ENCODE measurements at places on chromosomes 5 and 9.

GRCh38 chr5:81878333-81878732 lies 93.5 kb upstream of the ATG10 start:
- no peak for DNase-seq

GRCh38 chr9:95138474-95138873 lies 179.0 kb downstream of the FANCC start:
- DNase-seq = no peak

- DNase-seq = no peak
Measured at GRCh38 chr5:178514851-178515418, 75.3 kb downstream of the COL23A1 start.

DNA sequence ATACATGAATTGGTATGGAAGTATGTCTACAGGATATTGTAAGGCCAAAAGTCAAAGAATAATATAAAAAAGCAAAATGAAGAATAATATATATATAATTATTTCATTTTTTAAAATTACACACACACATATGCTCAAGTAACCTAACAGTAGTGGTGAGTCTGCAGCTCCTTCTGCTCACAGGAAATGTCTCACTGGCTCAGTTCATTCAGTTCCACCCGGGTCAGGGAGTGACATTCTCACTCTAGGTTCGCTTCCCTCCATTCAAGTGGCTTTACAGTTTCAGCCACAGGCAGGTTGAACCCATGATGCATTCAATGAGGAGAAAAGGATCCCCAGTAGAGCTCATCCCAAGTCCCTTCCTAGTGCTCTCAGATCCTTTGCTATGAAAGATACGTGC lies 90.8 kb downstream of the SUSD1 start:
- DNase-seq = no peak

GRCh38 chr5:53783624-53784228 lies 223.3 kb downstream of the NDUFS4 start:
- DNase-seq = no peak

- DNase-seq = no peak
Measured at GRCh38 chr5:138523406-138523805, 19.6 kb downstream of the ETF1 start.

DNA sequence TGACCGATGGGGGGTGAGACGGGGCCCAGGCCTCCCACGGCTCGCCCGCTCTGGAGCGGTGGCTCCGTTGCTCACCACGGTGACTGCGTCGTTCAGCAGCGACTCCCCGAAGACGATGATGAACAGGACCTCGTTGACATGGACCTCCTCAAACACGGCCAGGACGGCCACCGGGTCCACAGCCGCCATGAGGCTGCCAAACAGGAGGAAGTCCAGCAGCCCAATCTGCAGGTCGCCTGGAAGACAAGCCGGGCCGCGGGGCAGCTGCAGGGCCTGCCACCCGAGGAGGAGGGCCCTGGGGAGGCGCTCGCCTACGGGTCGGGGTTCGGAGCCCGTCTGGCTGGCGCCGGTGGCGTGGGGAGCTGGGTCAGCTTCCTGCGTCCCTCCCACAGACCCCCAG lies 36.0 kb downstream of the SLC9A3 start:
- DNase-seq = no peak

- no peak for DNase-seq
Measured at GRCh38 chr5:102231693-102232619, 64.1 kb downstream of the SLCO4C1 start.

DNA sequence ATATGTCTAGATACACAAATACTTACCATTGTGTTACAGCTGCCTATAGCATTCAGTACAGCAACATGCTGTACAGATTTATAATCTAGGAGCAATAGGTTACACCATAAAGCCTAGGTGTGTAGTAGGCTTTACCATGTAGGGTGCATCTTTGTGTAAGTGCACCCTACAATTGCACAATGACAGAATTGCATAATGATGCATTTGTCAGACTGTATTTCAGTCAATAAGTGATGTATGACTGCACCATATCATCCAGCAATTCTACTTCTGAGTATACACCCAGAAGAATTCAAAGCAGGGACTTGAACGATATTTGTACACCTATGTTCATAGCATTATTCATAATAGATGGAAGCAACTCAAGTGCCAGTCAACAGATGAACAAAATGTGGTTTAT lies 100.4 kb upstream of the SLC44A1 start:
- peak; percentile 45 for DNase-seq

DNA sequence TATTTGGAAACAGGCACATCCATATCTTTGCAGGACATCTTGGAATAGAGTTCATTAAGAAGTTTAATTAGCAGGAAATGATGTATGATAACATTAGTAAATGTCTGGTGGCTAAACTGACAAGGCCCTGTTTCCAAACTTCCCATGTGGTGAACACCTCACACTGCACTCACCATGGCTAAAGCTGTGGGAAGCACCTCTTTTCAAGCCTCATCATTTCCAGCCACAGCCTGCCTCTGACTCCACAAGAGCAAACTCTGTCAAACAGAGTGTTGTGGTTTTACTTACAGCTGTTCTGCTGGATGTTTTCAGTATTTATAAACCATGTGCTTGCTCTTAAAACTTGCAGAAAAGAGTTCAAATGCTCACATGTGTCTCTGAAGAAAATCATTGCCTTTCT lies 14.9 kb upstream of the NDUFB6 start:
- DNase-seq = no peak

- DNase-seq = no peak
Measured at GRCh38 chr9:84940294-84940693, 270.8 kb downstream of the NTRK2 start.

- peak; percentile 53 for DNase-seq
Measured at GRCh38 chr5:40649463-40650030, 30.2 kb upstream of the PTGER4 start.

All from HL-60 (cell line).